ENCODE measurements at places on chromosomes 7 and 10.

GRCh38 chr7:130993671-130994365, 259.8 kb upstream of the KLF14 start:
- no peak for DNase-seq

GRCh38 chr7:47497367-47498096, 84.4 kb downstream of the TNS3 start:
- DNase-seq, result no peak

GRCh38 chr10:14116021-14116420, 214.7 kb downstream of the FRMD4A start:
- DNase-seq, result no peak

- no peak for DNase-seq
These were observed 36.2 kb downstream of the ZCCHC24 start for GRCh38 chr10:79409038-79409725.

DNA sequence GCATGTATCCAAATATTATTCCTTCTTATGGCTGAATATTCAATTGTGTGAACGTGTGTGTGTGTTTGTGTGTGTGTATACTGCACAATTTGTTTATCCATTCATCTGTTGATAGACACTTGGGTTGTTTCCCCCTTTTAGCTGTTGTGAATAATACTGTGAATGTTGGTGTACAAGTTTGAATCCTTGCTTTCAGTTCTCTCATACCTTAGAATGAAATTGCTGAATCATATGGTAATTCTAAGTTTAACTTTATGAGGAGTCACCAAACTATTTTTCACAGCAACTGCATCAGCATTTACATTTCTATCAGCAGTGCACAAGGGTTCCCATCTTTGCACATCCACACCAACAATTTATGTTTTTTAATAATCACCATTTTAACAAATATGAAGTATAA, 86.9 kb upstream of the GATAD1 start:
- no peak for DNase-seq

GRCh38 chr7:158302274-158303070, 285.2 kb downstream of the PTPRN2 start:
- DNase-seq, result no peak

GRCh38 chr10:11440250-11441150, 170.9 kb downstream of the USP6NL start:
- no peak for DNase-seq

DNA sequence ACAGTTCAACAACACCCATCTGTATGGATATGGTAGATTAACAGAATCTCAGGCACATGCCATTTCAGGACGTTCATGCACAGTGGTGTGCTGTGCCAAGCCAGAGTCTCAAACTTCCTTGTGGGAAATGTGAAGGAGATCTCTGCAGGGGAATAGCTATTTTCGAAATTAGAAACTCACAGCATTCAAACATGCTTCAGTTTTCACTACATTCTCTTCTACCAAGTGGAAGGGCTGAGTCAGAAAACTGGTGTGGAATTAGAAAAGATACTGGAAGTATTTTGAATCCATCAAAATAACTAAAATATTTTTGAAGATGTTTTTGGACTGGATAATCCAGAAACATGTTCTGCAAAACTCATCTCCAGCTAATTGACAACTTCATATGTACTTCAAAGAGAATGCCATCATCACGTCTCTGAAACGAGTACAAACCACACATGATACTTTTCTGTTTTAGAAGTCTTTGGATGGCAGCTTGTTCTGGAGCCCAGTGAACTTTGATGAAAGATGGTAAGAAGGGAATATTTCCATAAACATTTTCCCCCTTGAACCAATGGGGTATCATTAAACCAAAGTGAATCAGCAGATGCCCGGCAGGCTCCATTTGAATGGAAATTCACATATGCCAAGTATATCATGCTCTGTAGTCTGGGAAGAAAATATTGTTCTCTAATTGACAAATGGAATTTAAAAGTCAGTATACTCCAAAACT, 616.3 kb upstream of the IGFBP3 start:
- no peak for DNase-seq

DNA sequence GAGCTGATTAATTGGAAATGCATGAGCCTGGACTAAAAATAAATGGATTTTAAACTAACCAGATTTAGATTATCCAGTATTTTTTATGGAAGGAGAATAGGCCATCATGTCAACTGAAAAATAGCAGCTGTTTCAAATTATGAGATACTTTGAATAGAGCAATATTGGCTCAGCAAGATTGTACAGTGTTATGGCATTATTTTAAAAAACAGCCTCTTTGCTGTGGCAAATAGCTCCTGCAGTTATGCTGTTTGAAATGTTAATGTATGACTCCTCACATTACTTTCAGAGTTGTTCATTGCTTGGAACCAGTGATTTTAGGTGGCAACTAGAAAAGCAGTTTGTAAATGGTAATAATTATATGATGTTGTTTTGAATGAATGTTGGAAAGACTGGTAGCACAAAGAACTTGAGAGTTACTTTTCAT, 244.5 kb downstream of the KIAA1217 start:
- DNase-seq, result no peak

GRCh38 chr7:45033261-45033930, 33.4 kb downstream of the CCM2 start:
- DNase-seq, result no peak

DNA sequence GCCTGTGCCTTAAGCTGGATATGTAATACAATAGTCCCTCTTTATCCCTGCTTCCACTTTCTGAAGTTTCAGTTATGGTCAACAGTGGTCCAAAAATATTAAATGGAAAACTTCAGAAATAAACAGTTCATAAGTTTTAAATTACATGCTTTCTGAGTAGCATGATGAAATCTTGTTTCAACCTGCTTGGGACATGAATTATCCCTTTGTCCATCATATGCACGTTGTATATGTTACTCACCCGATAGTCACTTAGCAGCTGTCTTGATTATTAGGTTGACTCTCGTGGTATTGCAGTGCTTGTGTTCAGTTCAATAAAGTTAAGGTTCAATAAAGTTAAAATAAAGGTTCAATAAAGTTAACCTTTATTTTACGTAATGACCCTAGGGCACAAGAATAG, 25.5 kb downstream of the C1GALT1 start:
- DNase-seq, result no peak

DNA sequence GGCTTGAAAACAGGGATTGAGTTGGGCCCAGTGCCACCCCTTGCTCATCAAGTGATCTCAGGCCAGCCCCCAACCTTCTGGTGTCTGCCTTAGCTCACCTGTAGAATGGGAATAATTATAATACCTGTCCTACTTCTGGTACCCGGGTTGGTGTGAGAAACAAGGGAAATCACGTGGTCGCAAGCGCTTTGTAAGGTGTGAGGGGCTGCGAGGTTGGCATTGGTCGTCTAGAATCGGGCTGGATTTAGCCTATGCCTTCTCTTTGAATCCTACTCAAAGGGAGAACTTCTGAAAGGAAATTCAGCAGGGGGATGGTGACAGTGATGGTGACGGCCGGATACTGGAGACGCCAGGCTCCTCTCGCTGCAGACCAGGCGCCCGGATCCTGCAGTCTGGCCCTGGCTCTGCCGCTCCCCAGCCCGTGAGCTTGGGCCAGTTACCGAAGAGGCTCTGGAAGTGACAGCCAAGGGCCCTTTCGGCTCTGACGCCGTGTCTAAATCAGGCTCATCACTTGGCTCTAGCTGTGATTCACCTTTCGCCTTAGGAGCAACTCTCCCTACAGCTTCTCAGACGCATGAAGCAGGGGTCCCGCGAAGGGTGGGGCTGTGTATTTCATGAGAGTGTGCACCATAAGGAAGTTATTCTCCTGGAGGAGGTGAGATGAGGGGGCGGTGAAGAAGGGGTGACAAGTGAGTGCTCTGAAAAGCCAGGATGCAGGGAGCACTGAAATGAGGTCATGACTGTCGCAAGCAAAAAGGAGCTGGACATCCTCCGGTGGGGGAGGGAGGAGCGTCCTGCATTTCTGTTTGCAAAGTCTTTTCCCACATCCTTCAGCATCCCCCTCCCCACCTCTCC, 4.0 kb upstream of the CREB5 start:
- DNase-seq, result no peak

DNA sequence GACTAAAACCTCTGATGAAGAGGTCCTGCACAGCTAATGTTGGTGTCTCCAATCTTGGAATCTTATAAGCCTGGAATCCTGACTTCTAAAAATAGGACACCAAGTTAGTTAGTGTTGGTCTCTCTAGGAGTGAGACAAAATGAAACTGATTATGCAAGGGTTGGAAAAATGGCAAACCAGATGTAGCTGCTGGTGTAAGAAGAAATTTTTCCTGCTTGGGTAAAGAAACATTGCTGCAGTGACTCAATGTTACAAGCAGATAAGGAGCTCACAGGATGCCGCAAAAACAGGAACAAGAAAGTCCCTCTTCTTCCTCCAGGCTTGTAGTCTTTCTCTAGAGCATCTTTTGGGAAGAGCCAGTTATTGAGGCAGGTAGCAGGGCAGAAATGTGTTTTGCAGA, 449.0 kb downstream of the ETV1 start:
- DNase-seq, result no peak

DNA sequence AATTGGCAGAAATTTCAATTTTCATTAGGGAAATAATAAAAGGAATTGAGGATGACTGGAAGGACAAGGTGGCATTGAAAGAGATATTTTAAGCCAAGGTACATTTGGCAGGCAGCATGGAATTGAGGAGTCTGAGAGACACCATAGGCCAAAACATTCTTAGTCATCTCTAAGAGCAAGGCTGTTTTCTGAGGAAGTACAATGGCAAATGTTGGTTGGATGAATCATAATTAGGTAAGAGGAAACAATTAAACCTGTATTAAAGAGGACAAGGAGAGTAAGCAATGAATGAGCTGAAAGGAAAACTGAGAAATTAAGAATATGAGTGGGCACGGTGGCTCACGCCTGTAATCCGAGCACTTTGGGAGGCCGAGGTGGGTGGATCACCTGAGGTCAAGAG, 86.3 kb downstream of the MRPL32 start:
- DNase-seq, result no peak

- DNase-seq, result no peak
These were observed 19.9 kb downstream of the TCAF1 start for GRCh38 chr7:143882020-143882603.

DNA sequence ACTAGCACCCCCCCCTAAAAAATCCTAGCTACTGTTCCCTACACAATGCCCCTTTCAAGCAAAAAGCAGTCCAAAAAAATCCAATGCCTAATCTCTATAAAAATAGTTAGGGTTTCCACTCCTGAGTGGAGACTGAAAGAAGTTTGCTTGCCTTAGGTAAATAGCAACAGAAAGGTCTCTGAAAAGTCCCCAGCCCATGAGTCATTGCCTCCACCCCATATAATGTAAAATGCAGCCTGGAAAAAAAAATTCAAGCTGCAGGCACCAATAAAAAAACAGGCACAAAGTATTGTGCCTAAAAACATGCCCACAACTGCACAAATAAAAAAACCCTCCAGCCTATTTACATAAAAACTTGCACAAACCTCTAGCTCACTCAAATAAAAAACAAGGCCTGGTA, 47.5 kb downstream of the ZNF680 start:
- no peak for DNase-seq

GRCh38 chr10:96890172-96890513, 58.0 kb downstream of the LCOR start:
- DNase-seq, result no peak

DNA sequence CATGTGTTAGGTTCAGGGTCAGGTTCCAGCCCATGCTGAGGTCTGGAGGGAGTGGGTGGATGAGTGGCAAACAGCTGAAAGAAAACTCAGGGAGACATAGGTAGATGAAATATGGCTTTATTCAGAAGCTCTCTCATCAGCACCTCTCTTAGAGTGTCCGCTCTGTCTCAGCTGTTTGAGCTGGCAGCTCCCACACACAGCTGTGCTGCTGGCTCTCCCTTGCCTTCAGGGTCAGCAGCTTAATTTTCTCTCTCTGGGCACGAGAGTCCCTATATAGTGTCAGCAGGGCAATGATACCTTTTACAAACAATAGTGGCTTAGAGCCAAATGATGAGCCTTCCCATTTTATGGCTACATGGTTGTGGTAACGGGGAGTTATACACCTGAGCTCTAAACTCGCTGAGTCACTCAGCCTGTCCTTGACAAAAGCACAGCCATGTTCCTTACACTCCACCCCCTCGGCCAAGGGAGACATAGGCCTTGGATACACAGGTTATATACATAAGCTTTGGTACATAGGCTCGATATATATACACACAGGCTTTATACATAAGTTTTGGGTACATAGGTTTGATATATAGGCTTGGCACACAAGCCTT, 10.4 kb downstream of the RNF133 start:
- DNase-seq, result no peak

DNA sequence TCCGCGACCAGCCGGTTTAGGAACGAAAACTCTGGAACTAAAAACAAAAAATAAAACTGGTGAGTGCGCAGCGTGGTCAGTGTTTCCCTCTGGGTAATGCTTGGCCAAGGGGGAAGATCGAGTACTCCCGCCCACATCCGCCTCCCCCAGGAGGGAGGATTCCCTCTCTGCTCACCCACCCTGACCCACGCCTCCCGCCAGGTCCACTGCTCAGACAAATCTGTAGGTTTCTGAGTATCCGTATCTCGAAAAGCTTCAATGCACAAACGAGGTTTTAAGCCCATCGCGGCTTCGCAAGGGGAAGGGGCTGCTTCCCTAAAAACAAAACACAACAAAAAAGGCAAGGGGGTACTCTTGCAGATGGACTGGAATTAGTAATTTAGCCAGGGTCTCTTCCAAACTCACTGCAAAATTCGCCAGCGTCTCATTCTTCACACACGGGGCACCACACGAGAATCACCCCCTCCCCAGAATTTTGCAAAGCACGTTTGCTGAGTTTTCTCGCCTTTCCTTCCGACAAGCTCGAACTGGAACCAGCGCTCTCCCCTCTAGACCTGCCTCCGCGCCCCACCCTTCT, 75.2 kb downstream of the INSIG1 start:
- DNase-seq, result no peak

DNA sequence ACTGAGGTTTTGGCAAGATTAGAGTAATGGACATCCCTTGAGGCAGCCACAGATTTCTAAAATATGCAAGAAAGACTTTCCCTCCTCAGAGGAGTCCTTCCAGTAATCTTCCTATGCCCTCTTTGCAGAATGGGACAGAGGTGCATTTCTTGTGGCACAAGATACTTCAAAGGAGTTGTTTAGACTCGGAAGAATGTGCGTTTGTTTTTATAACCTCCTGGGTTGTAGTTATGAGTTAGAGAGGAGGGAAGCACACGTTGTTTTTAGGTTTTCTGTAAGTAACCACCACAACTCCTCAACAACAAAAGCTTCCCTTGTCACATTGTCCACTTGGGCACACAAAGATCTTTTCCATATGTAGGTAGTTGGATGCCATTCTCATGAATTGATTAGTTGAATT, 78.1 kb upstream of the GLI3 start:
- DNase-seq, result no peak
